HFFc6 (cell line): ENCODE measurements at places on chromosomes 11 and 22. TPM values are rescaled to one million over a fixed set of nuclear protein-coding genes. Genes with fewer than 3 reads are reported as not detected.

GRCh38 chr11:111098091-111098490 lies 147.4 kb upstream of the POU2AF2 start:
- no peak overlapping the region for H3K27ac ChIP-seq
- no peaks in the 10 kb centered on the region for H3K36me3 ChIP-seq
- H3K27me3 ChIP-seq: peaks cover 4% of the 10 kb centered on the region; the same call in 1 of the 2 replicates
- no peaks in the 10 kb centered on the region for H3K4me1 ChIP-seq
- no peak overlapping the region for H3K4me3 ChIP-seq
- DNase-seq: no peak

DNA sequence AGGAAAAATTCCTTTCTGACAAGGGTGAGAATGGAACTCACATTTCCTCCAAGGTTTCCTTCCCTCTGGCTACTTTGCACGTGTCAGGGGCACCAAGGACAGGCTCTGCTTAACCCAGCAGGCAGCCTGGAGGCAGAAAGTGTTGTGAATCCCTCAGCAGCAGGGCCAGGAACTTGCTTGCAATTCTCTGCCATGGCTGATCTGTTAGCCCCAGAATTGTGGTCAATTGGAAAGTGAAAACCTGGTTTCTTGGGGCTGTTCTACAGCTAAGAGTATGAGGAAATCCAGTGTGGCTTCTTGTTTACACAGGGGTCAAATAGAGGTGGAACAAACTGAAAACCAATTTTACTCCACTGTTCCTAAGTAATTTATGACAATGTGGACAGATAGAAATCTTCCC lies 38.3 kb upstream of the CEP295 start:
- DNase-seq: no peak
- H3K27me3 ChIP-seq: peaks cover 19% of the 10 kb centered on the region
- H3K4me3 ChIP-seq: no peak overlapping the region
- no peaks in the 10 kb centered on the region for H3K4me1 ChIP-seq
- no peaks in the 10 kb centered on the region for H3K36me3 ChIP-seq

- H3K27ac ChIP-seq: peak overlapping the region; percentile 99
- H3K4me1 ChIP-seq: peaks cover 11% of the 10 kb centered on the region
- no peaks in the 10 kb centered on the region; the same call in 1 of the 2 replicates for H3K27me3 ChIP-seq
These were observed 3.4 kb downstream of the KIRREL3 start for GRCh38 chr11:126997196-126997595.

- peak overlapping the region; percentile 41 for H3K27ac ChIP-seq
- peaks cover 4% of the 10 kb centered on the region for H3K27me3 ChIP-seq
- H3K36me3 ChIP-seq: peaks cover 34% of the 10 kb centered on the region
- H3K4me3 ChIP-seq: no peak overlapping the region
These were observed 84.9 kb downstream of the ATXN10 start for GRCh38 chr22:45756558-45756957.

GRCh38 chr11:65157336-65157735 lies 12.7 kb upstream of the SPDYC start:
- no peak overlapping the region for H3K4me3 ChIP-seq

DNA sequence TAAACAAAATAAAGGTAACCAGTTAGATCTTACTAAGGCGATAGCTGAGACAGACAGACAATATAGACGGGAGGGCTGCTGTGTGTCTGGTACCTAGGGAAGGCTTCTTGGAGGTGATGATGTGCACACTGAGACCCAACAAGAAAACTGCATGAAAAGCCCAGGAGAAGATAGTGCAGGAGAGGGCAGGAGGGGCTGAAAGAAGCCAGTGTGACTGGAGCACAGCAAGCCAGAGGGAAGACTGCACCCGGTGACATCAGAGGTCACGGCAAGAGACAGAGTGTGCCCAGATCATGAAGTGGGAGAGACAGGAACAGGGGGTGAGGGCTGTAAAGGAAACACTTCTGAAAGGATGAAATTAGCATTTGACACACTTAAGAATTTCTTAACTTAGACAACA lies 266.3 kb downstream of the BRD1 start:
- H3K4me3 ChIP-seq: no peak overlapping the region
- DNase-seq: no peak
- no peaks in the 10 kb centered on the region for H3K4me1 ChIP-seq
- H3K27me3 ChIP-seq: no peaks in the 10 kb centered on the region

Gene UPK3A
- total RNA-seq: not detected in 3 replicates

DNA sequence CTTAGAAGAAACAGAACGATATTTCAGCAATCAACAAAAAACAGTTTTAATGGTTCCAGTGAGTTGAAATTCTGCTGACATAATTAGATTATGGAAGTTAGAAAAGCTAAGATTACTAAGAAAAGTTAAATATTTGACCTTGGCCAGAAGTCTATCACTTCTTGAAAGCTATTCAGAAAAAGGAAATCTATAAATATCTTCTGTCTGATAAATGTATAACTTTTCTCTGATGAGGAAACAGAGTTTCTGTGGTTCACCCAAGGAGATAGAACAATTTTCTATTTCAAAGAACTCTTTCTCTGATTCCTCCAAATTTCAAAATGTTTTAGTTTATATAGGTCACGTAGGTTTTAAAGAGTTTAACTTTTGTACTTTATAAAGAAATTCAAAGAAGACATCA lies 438.4 kb upstream of the CHORDC1 start:
- H3K4me1 ChIP-seq: no peaks in the 10 kb centered on the region
- H3K27me3 ChIP-seq: no peaks in the 10 kb centered on the region
- no peak for DNase-seq
- no peaks in the 10 kb centered on the region for H3K36me3 ChIP-seq
- H3K27ac ChIP-seq: no peak overlapping the region

DNA sequence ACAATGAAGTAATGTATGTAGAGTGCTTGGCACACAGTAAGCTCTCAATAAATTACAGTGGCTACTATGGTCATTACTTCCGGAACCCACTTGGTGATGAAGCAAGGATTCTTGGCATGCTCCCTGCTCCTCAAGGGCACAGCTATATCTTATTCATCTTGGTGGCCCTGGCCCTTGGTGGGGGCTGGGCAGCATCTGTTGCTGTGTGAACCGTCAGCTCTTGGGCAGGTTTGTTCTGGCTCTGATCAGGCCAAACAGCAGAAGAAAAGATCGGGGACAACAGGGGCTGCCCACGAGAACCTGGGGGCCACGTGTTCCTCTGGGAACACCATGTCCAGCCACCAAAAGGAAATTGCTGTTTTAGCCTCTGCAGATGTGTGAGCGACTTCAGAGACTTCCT lies 136.9 kb upstream of the SYT13 start:
- peaks cover 39% of the 10 kb centered on the region for H3K27me3 ChIP-seq
- no peak overlapping the region for H3K4me3 ChIP-seq
- peaks cover 7% of the 10 kb centered on the region; the same call in 1 of the 2 replicates for H3K36me3 ChIP-seq
- no peak for DNase-seq

- no peaks in the 10 kb centered on the region; the same call in 1 of the 2 replicates for H3K36me3 ChIP-seq
- peaks cover 4% of the 10 kb centered on the region for H3K27me3 ChIP-seq
- H3K27ac ChIP-seq: peak overlapping the region; percentile 95
- H3K4me3 ChIP-seq: peak overlapping the region; percentile 78
- H3K4me1 ChIP-seq: peaks cover 57% of the 10 kb centered on the region
These were observed 192.2 kb downstream of the ST3GAL4 start for GRCh38 chr11:126547691-126548090.

- H3K27ac ChIP-seq: no peak overlapping the region
- no peaks in the 10 kb centered on the region for H3K4me1 ChIP-seq
- H3K36me3 ChIP-seq: no peaks in the 10 kb centered on the region
- DNase-seq: no peak
These were observed 13.5 kb upstream of the OAF start for GRCh38 chr11:120197251-120197891.

DNA sequence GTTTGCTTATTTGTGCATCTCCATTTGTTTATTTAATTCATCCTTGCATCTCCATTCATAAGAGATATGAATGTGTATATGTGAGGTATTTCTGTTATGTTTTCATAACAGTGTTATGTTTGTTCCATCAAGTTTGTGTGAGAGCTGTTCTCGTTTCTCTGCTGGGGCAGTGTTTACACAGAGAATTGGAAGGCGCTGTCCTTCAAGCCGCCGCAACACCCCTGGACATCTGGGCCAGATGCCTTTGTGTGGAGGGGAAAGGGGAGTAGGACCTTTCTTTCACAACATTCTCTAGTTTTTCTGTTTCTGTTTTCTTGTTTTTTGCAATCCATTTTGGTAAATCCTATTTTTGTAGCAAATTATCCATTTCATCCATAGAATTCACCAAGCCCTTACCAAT lies 7.0 kb upstream of the TM7SF2 start:
- no peak overlapping the region for H3K4me3 ChIP-seq
- no peak overlapping the region for H3K27ac ChIP-seq
- no peaks in the 10 kb centered on the region; the same call in 1 of the 2 replicates for H3K27me3 ChIP-seq
- no peak for DNase-seq

DNA sequence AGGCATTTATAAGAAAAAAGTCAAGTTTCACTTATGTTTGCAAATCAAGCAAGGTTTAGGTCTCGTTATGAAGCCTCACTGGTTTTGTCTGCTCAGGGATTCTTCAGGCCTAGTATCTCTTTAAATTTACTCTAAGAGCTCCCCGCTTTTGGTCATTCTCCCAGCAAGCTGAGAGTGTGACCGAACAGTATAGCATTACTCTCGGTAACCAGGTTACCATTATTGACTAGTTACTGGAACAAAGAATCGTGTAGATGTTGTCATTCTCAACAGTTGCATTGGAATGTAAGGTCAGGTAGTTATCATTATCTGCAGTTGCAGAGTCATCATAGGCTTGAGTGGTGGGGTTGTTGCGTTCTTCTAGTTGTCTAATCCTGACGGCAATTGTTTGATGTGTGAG lies 9.8 kb upstream of the USP2 start:
- peaks cover 25% of the 10 kb centered on the region for H3K27me3 ChIP-seq
- no peaks in the 10 kb centered on the region for H3K4me1 ChIP-seq
- no peak overlapping the region for H3K4me3 ChIP-seq
- no peak overlapping the region for H3K27ac ChIP-seq
- DNase-seq: no peak
- no peaks in the 10 kb centered on the region for H3K36me3 ChIP-seq

Gene SPTBN2
- total RNA-seq: 0.37 and 0.94 TPM in 2 replicates

DNA sequence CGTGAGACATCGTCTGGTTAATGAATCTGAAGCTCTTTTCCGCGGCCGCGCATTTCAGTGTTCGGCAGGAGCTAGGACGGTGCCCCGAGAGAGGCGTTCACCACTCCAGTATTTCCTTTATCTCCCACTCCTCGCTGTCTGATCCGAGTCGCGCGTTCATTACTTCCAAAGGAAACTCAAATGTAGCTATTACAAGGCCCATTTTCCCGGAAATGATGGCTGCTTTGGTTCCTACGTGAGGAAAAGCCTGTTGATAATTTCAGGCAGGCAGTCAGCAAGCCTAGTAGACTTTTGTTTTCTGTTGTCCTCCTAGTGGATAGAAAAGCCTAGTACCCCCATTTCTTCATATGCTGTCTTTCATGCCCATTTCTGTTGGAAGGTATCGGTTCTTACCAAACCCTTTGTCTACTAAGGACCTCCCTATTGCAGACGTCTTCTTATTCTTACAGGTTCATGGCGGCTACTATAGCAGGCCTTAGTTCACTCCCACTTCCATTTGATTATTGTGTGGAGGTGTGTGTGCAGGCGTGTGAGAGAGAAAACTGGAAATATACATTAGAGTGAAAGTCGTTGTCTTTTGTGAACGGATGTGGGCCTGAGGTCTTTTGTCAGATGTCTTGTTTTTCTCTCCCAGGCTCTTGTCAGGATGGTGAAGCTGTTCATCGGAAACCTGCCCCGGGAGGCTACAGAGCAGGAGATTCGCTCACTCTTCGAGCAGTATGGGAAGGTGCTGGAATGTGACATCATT lies 737 bp downstream of the RBM4 start:
- peaks cover 15% of the 10 kb centered on the region for H3K27me3 ChIP-seq
- H3K4me1 ChIP-seq: peaks cover 68% of the 10 kb centered on the region
- H3K36me3 ChIP-seq: peaks cover 64% of the 10 kb centered on the region
- peak overlapping the region; percentile 97 for H3K4me3 ChIP-seq

Gene GP1BB
- total RNA-seq: 0.74 TPM in 1 of 3 replicates, not detected in the others

- H3K4me1 ChIP-seq: no peaks in the 10 kb centered on the region
- no peak overlapping the region for H3K27ac ChIP-seq
- H3K4me3 ChIP-seq: no peak overlapping the region
- no peak for DNase-seq
- peaks cover 6% of the 10 kb centered on the region; the same call in 1 of the 2 replicates for H3K36me3 ChIP-seq
- H3K27me3 ChIP-seq: peaks cover 3% of the 10 kb centered on the region
These were observed 10.4 kb downstream of the RCOR2 start for GRCh38 chr11:63906585-63906984.

DNA sequence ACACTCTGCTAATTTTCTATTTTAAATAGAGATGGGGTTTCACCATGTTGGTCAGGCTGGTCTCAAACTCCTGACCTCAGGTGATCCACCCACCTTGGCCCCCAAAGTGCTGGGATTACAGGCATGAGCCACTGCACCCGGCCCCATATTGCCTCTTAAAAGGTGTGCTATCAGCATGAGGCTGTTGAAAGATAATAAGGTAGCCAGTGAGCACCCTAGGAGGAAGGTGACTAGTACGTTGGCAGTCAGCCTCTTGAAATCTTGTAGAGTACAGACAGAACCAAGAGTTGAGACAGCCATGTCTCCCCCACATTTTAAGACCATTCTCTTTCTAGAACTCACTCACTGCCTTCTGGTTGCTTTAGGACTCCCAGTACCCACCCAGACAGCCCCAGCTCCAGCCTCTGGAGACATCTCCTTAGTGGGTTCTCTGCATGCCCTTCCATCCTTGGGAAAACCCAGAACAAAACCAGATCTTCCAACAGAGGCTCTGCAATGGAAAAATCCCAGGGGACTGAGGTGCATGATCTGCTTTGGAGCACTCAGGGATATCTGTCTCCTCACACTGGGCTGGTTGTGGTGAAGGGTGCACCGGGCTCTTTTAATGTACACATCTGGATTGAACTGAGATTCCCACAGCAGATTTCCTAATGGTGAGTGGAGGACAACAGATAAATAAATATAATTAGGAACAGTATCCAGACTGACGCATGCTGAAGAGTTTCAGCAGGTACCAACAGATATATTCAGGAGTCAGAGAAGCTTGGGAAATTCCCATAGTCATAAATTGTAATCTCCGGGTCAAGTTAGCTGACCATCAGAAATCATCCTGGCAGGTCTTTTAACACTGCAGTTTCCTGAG lies 49.4 kb downstream of the LRRC74B start:
- no peak overlapping the region for H3K4me3 ChIP-seq
- no peak overlapping the region for H3K27ac ChIP-seq
- H3K36me3 ChIP-seq: no peaks in the 10 kb centered on the region

DNA sequence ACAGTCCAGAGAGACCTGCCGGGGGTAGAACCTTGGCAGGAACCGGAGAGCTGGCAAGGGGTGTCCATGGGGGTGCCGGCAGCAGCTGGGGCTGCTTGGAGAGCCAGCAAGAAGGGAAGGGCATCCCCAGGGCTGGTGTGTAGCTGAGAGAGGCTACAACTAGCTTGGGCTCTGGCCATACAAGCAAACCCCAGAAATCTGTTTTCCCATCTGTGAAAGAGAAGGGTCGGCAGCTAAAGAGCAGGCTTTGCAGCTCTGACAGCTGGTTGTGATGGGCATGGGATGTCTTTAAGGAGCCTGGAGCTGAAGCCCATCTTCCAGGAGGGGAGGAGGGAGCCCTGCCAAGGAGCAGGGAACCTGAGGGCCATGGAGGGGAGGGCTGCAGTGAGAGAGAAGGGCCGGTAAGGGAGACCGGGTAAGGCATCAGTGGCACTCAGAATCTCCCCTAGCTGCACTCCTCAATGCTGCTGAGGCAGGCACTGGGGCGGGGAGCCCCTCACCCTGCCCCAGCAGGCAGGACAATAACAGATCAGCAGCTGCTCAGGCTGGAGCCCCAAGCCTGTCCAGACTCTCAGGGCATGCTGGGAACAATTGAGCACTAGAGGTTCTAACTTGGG lies 3.9 kb downstream of the CHST1 start:
- no peak for DNase-seq
- no peak overlapping the region for H3K27ac ChIP-seq
- peaks cover 22% of the 10 kb centered on the region for H3K4me1 ChIP-seq
- no peak overlapping the region for H3K4me3 ChIP-seq
- peaks cover 22% of the 10 kb centered on the region for H3K27me3 ChIP-seq

- H3K27me3 ChIP-seq: no peaks in the 10 kb centered on the region; the same call in 1 of the 2 replicates
- H3K4me3 ChIP-seq: no peak overlapping the region
- H3K27ac ChIP-seq: no peak overlapping the region
- peaks cover 34% of the 10 kb centered on the region for H3K36me3 ChIP-seq
- DNase-seq: no peak
- no peaks in the 10 kb centered on the region for H3K4me1 ChIP-seq
These were observed 310.6 kb downstream of the TBC1D22A start for GRCh38 chr22:47073075-47073474.
